ENCODE measurements at places on chromosomes 1 and 21. TPM values are rescaled to one million over a fixed set of nuclear protein-coding genes. Genes with fewer than 3 reads are reported as not detected.

The SPRR2G gene
- total RNA-seq, result not detected

The LORICRIN gene
- total RNA-seq, result not detected

The PEAR1 gene
- total RNA-seq, result 34.9 TPM

The TCHH gene
- total RNA-seq, result 0.41 TPM

The RNU1-3 gene
- total RNA-seq, result under 0.01 TPM

The CTSK gene
- 70.7 TPM for total RNA-seq

The C1QA gene
- 501 TPM for total RNA-seq

The C2CD4D gene
- not detected for total RNA-seq

The KCNJ9 gene
- 0.95 TPM for total RNA-seq

The ASTN1 gene
- 0.42 TPM for total RNA-seq

The AMY1B gene
- not detected for total RNA-seq

The RAB42 gene
- total RNA-seq, result 0.95 TPM

The KIF14 gene
- total RNA-seq, result 1.3 TPM
